ENCODE measurements at places on chromosomes 16 and 17. TPM values are rescaled to one million over a fixed set of nuclear protein-coding genes. Genes with fewer than 3 reads are reported as not detected.

- DNase-seq: peak; percentile 77
These were observed 852 bp upstream of the HELZ start for GRCh38 chr17:67245694-67246402.

GRCh38 chr17:67401106-67401505, 24.0 kb downstream of the PITPNC1 start:
- no peak for DNase-seq

DNA sequence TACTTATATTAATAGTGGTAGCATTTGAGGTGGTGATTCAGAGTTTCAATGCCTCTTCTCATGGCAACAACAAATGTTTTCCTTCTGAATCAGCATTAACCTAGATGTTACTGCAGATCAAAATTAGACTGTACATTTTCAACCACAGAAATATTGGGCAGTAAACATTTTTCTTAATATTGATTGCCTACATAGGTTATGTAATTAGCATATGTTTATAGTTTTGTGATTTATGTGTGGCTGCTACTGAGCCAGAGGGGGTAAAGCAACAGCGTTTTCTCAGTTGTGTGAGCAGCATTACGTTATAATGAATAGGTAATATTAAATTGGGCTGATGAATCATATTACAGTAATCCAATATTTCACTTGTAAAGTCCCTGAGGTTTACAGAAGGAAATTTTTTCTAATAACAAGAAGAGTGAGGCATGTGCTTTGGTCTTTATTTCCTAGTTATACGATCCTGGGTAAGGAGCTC, 18.8 kb upstream of the BMERB1 start:
- DNase-seq: no peak

DNA sequence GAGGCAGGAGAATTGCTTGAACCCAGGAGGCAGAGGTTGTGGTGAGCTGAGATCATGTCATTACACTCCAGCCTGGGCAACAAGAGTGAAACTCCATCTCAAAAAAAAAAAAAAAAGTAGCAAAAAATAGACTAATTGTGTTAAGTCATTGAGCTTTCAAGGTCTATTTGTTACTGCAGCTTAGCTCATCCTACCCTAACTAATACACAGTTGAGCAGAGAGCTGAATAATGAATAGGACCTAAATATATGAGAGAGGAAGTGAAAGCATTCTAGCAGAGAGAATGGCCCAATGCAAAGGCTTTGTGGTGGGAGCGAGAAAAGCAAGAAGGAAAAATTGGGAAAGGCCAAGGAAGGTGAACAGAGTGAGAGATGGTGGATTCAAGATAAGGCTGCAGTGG, 128.3 kb downstream of the AXIN2 start:
- DNase-seq: no peak

DNA sequence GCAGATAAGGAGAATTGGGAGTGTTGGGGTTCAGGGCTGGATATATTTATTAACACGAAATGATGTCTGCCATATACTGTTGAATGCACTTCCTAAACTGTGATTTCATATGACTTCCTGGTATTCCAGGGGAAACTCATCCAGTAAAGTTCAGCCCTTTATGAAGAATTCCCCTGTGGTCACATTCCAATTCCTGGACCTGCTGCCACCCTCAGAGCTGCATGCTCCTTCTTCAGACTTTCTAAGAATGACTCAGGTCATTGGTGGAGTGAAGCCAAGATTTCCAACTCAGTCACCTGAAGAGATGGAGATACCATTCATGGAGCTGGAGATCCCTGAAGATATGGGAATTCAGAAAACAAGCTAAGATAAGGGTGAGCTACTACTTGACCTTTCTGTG, 114.2 kb upstream of the TMEM97 start:
- no peak for DNase-seq

The KLHL10 gene
- not detected for total RNA-seq

The PPM1E gene
- 1.1 TPM for total RNA-seq

The CRHR1 gene
- 0.17 TPM for total RNA-seq

The QPRT gene
- total RNA-seq: 92.3 TPM

Measured in type B pancreatic cell (in vitro differentiated cells).